ENCODE measurements at places on chromosomes 16 and 17. TPM values are rescaled to one million over a fixed set of nuclear protein-coding genes. Genes with fewer than 3 reads are reported as not detected.

DNA sequence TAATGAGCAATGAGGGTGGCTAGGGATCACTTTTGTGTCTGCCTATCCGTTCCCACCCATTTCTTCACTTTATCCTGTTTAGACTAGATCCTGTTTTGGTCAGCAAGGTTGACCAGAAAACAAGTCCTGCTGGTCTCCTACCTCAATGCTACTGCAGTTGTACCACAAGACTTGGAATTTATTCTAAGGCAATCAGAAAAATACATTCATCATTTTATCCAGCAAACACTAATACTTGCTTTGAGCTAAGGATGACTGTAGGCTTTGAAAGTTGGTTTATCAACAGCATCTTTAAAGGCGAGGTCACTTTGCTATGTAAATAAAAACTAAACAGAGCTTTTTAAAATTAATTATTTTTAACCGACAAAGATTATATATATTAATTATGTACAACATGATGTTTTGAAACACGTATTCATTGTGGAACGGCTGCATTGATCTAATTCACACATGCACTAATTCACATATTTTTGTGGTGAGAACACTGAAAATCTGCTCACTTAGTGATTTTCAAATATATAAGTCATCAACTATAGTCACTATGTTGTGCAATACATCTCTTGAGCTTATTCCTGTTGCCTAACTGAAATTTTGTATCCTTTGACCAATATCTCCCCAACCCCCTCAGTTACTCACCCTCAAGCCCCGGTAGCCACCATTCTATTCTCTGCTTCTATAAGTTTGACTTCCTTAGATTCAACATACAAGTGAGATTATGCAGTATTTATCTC is 125.9 kb upstream of the HS3ST3A1 start:
- no peak for DNase-seq

- peak; percentile 44 for DNase-seq
Observed at GRCh38 chr16:2160915-2161551, 5.5 kb downstream of the TRAF7 start.

GRCh38 chr16:64475627-64476351 is 646.1 kb downstream of the CDH11 start:
- DNase-seq: peak; percentile 11

DNA sequence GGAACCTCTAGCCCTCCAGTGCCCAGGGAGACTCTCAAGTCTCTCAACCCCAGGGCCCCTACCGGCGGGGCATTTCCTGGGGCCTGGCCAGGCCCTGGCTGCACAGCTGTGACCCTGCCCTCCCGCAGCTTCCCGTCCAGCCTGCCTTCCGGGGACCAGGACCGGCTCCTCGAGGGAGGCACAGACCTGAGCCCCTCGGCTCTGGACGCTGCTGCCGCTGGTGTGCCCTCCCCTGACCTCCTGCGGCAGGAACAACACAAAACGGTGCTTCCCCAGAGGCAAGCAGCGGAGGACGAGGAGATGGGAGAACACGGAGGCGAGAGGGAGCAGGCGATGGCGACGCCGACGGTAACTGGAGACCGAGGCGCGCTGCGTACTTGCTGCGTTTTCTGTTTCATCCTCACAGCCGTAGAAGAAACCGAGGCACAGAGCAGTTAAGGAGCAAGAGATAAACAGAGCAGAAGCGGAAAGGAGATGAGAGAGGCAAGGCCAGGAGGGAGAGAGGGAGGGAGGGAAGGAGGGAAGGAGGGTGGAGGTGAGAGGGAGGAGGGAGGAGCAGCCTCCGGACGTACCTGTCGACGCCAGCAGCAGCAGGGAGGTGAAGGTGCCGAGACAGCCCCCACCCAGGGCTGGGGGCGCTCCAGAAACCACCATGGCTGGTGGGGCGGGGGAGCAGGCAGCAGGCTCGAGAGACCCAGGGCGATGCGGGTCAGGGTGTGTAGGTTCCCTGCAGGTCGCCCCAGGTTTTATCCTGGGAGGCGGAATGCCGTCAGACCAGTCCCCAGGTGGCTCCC is at the start of gene PRSS22:
Gene PRSS22, minus strand, starts transcription at position 720 of the 794 bp plus-strand sequence. Its CDS starts 66 bp downstream, at position 654.
- DNase-seq: no peak

DNA sequence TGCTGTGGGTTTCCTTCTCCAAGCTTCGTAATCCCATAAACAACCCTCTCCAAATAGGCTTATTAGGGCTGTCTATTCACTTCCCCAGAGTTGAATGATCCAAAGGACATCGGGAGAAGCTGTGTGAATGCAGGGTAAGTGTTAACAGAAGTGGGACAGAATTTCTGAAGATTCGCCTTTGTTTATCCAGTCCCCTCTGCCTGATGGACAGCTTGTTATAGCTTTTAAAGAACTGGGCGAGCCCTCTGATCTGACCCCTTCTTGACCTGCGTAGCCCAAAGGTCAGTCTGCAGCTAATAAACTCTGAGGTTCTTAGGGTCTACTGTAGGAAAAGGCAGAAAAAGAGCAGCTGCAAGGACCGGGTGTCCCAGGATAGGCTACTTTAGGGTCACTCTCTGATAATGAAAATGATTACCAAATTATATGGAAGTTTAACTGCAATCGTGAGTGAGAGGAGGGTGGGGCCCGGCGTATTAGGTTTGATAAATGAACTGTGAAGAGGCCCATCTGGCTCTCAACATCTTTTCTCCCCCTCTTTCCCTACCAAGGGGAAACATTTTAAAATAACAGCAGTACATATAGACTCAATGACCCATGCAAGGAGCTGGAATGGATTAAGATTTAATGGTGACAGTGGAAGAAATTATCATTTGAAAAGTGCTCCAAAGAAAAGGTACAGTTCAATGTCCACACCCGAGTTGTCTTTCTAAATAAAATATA is 233.4 kb downstream of the FTO start:
- DNase-seq: no peak

- peak; percentile 47 for DNase-seq
Observed at GRCh38 chr17:2214047-2214928, 89.3 kb downstream of the SMG6 start.

DNA sequence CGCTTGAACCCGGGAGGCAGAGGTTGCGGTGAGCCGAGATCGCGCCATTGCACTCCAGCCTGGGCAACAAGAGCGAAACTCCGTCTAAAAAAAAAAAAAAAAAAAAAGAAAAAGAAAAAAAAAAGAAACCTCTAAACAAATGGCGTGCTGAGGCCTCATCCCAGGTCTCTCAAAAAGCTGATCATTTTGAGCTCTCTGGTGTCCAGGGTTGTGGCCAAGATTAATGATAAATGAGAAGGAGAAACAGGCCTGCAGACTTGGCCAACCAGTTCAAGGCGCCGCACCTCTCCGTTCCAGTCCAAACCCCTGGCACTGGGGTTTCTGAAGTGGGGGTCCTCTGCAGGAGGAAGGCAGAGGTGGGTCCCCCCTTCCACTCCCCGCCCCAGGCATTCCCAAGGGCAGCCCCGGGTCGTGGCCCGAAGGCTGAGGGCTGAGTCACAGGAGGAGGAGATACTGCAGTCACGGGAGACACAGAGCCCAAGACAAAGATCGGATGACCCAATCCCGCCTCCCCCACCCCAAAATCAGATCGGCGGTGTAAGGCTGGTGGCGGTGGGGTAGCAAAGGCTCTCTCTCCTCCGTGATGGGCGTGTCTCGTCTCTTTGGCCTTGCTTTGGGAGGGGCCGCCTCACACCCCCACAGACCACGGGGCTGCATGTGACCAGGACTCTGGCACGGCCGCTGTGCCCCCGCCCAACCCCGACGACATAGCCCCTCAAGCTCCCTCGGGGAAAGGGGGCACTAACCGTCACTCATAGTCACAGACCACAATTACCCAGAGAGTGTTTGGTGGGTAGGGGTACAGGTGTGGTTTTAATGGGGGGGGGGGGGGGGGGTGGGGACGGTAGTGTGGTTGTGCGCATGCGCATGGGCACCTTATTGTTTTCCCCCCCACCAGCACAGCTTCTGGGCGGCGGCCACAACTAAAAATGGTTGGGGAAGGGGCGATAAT is 1.1 kb downstream of the VAT1 start:
- DNase-seq: peak; percentile 76

- no peak for DNase-seq
Observed at GRCh38 chr17:39139161-39139511, 12.3 kb downstream of the PLXDC1 start.

GRCh38 chr16:5979905-5980550 is 882.4 kb upstream of the EEF2KMT start:
- no peak for DNase-seq

DNA sequence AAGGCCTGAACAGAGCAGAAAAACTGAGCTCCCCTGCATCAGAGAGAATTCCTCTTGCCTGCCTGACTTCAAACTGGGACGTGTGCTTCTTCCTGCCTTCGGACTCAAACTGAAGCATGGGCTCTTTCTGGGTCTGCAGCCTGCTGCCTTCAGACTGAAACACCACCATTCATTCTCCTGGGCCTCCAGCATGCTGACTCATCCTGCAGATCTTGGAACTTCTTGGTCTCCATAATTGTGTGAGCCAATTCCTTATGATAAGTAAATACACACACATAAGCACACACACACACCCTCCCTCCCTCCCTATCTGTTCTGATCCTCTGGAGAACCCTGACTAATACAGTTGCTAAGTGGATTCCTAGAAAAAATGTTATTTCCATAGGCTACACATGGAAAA is 874.3 kb upstream of the EEF2KMT start:
- no peak for DNase-seq

GRCh38 chr16:49745311-49745747 is 110.6 kb downstream of the ZNF423 start:
- no peak for DNase-seq

DNA sequence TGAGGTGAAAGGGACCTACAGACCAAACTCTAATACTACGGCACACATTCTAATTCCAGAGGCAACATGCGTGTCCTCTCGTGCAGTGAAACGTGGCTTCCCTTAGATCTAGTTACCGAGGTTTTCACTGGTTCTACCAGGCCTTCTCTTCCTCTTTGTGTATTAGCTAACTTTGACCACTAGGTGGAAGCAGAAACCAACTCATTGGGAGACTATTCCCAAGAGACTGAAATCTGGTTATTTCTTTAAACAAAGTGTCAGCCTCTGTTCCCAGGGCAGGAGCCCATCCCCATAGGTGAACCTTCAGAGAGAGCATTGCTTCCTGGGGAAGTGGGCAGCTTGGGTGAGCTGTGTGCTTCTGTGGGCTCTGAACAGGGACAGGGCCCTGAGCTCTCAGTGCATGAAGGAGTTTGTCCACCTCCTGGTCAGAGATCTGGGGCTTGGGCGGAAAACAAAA is 19.7 kb upstream of the RCVRN start:
- no peak for DNase-seq

- DNase-seq: no peak
Observed at GRCh38 chr16:70730031-70730430, 44.2 kb upstream of the MTSS2 start.

DNA sequence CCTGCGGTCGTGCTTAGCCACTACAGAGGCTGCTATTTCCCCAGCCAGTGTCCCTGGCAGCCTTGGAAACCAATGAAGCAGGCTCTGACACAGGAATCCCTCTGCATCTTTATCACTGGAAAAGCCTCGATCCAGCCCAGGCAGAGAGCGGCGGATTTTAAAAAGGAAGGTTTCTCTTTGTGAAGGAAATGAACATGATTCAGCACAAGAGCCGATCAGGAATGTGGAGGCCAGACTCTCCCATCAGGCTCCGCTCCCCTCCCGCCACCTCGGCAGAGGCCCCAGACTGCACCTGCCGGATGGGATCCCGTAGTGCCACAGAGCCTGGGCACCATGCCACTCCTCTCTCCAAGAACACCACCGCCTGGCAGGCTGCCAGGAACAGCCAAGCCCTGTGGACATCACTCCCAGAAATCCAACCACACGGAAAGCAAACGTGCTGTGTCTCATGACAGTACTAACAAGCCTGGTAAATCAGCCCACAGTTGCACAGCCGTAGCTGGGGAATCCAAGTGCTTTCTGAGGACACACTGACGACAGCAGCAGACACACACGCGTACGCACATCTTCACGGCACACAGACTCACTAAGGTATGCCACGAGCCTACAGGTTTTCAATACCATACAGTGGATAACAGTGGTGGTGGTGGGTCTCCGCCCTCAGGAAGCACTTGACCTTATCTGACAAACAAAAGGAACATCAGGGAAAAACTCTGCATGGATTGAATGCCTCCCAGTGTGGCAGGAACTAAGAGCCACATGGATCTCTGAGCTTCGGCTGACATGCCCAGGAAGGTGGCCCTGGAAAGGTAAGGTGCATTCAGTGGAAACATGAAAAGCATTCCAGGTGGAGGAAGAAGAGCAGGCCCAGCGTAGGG is 5.4 kb downstream of the LRRC75A start:
- DNase-seq: peak; percentile 75

DNA sequence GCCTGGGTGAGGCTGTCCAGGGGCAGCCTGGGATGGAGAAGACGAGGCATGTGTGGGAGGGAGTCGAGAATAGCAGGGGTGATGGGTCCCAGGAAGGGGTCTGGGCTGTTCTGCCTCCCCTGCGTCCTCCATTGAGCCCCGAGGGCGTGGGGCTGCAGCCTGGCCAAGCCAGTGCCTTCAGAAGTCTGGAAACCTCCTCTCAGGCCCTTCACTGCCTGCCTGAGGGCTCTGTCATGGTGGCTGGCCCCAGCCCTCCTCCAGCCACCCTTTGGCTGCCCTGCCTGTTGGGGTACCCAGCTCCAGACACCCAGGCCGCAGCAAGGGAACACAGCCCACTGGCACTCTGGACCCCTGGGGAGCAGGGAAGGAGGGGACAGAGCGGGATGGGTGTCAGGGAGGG is 27.6 kb downstream of the ENGASE start:
- DNase-seq: no peak

DNA sequence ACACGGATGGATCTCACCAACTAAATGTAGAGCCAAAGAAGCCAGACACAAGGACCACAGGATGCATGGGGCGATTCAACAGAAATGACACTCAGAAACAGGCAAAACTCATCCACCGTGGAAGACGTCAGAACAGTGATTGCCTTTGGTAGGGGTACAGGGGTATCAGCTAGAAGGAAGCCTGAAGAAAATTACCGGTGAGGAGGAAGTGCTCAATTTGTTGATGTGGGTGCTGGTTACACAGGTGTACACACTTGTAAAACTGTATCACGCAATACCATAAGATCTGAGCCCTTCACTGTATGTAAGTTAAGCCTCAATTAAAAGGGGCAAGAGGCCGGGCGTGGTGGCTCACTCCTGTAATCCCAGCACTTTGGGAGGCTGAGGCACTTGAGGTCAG is 226.1 kb downstream of the C16orf78 start:
- DNase-seq: no peak

GRCh38 chr16:74627506-74628220 is 20.7 kb upstream of the GLG1 start:
- DNase-seq: peak; percentile 20

GRCh38 chr16:87930456-87930855 is 5.9 kb downstream of the CA5A start:
- no peak for DNase-seq

GRCh38 chr17:8740486-8740885 is 4.2 kb downstream of the CCDC42 start:
- no peak for DNase-seq

- DNase-seq: no peak
Observed at GRCh38 chr17:81593105-81593871, 41.1 kb upstream of the FAAP100 start.

GRCh38 chr16:30157214-30157613 is 26.2 kb upstream of the CORO1A start:
- DNase-seq: no peak

GRCh38 chr17:39738568-39738901 is 797 bp downstream of the GRB7 start:
- no peak for DNase-seq

Gene GLP2R
- polyA plus RNA-seq: 0.15 TPM

Gene SOX15
- polyA plus RNA-seq: 0.78 TPM

Gene IGSF6
- 0.55 TPM for polyA plus RNA-seq

Gene BICDL2
- polyA plus RNA-seq: 0.04 TPM

Gene LAT
- polyA plus RNA-seq: 1.8 TPM

Gene CBX2
- 2.9 TPM for polyA plus RNA-seq

Gene LDHD
- 69.5 TPM for polyA plus RNA-seq

Gene TNFRSF13B
- not detected for polyA plus RNA-seq

Gene ANKRD40CL
- polyA plus RNA-seq: not detected

Gene CMTM2
- not detected for polyA plus RNA-seq

All from heart right ventricle (tissue), 16 donors.